ENCODE measurements at places on chromosomes 4 and X.

- DNase-seq = no peak
Measured at GRCh38 chrX:2228536-2228935, 272.2 kb downstream of the DHRSX start.

DNA sequence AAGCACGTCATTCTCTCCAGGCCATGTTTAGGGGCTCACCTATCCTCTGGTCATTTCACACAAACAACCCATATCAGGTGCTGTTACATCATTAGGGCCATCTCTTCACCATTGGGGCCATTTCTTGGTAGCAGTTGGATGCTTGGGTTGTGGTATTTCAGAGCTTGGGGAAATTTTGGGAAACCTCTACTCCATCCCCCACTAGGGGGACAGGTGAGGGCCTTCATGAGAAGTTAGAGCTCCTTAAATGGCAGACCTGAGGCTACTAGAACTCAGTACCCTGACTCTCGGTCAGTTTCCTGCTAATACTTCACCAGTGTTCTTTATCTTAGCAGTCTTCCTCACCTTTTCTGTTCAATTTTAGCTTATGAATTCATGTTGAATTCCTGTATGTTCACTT lies 50.2 kb downstream of the ZNF827 start:
- DNase-seq = no peak

GRCh38 chrX:119009071-119009470 lies 34.7 kb downstream of the LONRF3 start:
- no peak for DNase-seq

DNA sequence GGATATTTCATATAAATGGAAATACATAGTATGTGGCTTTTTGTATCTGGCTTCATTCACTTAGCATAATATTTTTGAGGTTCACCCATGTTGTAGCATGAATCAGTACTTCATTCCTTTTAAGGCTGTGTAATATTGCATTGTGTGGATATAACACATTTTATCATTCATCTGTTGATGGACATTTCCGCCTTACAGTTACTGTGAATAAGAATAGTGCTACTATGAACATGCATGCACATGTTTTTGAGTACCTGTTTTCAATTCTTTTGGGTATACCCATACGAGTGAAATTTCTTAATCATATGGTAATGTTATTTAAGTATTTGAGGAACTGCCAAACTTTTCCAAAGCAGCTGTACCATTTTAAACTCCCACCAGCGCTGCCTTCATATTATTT lies 539.6 kb upstream of the DIPK2B start:
- no peak for DNase-seq

- DNase-seq = no peak
Measured at GRCh38 chrX:153973127-153974002, 811 bp downstream of the TMEM187 start.

DNA sequence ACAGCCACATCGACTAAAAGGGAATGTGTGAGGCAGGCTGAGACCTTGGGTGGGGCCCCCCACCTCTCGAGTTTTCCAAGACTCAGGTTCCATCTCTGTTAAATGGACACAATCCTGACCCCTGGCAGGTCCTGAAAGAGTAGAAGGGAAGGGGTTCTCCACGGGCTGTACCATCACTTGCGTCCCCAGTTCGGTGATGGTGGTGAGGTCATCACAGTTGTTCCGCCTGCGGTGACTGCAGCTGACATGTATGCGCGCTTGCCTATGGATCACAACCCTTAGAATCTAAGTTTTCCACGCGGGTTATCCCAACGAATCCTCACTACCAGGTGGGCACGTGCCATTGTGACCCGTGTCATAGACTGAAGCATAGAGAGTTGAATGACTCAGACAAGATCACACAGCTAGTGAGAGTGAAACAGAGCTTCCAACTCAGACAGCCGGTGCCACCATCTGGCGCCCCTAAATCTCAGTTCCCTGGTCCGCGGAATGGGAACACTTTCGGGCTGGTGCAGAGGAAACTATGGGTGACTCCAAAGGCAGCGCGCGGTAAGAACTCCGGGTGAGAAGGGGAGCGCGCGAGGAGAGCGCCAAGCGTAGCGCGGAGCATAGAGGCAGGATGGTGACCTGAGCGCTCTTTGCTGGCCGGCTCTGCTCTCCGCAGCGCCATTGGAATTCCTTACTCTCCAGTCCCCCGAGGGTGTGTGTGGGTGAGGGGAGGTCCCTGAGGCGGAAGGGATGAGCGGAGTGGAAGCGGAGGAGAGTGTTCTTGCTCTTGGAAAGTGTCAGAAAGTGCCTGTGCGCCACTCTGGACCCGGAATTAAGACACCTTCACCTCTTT lies 10.5 kb downstream of the MSX1 start:
- no peak for DNase-seq

GRCh38 chrX:97074400-97074799 lies 190.7 kb downstream of the RPA4 start:
- DNase-seq = no peak

DNA sequence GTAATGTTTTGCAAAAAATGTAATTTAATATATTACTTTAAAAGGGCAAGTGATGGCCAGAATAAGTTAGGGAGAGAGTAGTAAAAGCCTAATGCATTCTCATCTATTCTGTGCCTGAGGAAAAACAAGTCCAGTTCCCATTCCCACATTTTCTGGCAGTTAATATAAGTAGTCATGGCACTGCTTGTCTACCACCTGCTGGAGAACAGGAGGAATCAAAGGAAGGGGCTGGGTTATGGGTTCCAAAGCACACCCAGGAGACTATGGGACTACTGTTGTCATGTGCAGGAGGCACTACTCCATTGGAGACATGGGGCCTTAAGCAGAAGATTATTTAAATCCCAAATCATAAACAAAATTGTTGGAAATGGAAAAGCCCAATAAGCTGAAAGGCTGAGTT lies 2618.6 kb downstream of the ARAP2 start:
- DNase-seq = no peak

DNA sequence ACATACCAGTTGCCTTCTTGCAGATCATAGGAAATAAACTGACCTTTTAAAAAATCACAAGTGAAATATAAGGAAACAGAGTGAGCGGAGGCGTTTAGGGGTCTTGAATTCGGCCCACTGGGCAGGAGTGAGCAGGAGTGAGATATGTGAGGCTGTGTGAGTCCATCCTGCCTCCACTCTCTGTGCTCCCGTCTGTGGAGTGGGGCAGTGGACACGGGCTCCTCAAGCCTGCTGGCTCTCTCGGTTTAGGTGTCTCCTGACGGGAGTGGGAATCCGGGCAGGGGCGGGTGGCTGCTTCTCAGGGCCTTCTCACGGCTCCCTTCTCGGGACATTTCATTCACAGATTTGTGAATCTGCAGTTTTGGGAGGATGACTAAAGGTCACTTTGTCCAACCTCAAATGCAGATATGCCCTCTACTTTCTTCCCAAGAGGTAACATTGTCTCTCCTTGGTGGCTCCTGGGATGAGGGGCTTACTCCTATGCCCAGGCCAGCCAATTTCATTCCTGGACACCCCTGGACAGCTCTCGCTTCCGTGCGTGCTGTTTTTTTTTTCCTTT lies 27.6 kb downstream of the CYTL1 start:
- no peak for DNase-seq

GRCh38 chr4:74435296-74435695 lies 9.6 kb upstream of the AREG start:
- no peak for DNase-seq

- DNase-seq = no peak
Measured at GRCh38 chr4:159829184-159829583, 726.3 kb downstream of the RAPGEF2 start.

- no peak for DNase-seq
Measured at GRCh38 chr4:83269256-83269655, 15.3 kb downstream of the COQ2 start.

- DNase-seq = no peak
Measured at GRCh38 chrX:39953879-39954278, 143.9 kb downstream of the BCOR start.

- DNase-seq = peak; percentile 24
Measured at GRCh38 chrX:100379388-100379986, 30.6 kb downstream of the PCDH19 start.

- DNase-seq = no peak
Measured at GRCh38 chrX:153488231-153488914, 6.4 kb upstream of the BGN start.

GRCh38 chr4:53541577-53542206 lies 49.6 kb downstream of the LNX1 start:
- DNase-seq = peak; percentile 42

DNA sequence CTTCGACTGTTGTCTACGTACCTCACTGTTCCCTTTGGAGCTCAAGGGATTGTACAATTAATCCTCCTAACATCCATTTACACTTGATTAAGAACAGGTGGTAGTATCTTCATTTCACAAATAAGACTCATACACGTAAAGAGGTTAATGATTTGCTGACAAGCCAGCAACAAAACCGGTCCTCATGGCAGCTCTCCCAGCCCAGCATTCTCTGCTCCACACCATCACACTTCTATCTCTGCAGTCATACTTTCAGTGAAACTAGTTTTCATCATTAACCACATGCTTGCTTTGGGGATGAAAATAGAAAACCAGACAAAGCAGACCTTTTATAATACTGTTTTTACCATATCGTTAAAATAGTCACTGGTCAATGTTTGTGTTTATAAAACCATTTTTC lies 28.7 kb upstream of the CASK start:
- no peak for DNase-seq

- DNase-seq = peak; percentile 53
Measured at GRCh38 chr4:2264481-2265041, 2.7 kb upstream of the MXD4 start.

DNA sequence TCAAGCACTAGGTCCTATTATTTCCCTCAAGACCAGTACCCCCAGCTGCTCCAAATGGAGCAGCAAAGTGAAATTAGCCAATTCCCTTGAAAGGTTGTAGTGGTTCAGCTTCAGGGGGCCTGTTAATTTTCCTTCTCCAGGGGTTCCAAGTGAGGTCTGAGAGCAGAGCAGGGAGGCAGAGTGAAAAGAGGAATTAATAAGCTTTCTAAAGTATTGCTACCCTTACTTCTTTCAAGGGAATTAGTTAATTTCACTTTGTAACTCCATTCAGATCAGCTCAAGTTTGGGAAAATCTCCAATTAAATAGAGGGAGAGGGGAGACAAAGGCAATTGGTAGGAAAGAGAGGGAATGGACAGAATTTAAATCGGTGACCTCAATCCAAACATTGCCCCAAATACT lies 78.7 kb upstream of the SLC7A11 start:
- DNase-seq = no peak

DNA sequence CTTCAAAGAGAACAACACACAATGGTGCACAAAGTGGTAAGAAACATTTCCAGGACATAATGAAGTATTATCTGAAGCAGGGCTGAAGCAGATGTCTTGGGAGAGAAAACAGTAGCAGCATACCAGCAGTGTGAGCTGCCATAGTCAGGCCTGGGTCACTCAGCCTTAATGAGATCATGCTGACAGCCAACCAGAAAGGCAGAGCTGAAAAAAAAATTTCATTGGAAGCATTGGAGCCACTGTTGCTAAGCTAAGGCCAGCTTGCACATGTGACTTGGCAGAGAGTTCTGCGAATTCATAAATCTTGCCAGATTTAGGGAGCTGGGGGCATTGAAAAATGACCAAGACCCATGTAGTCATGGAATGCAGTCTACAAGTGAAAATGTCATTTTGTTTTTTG lies 444.0 kb upstream of the PITX2 start:
- no peak for DNase-seq

- DNase-seq = peak; percentile 61
Measured at GRCh38 chrX:68084765-68085164, 348.5 kb downstream of the OPHN1 start.

- no peak for DNase-seq
Measured at GRCh38 chr4:8602686-8603430, 10.3 kb downstream of the CPZ start.

GRCh38 chrX:314781-315595 lies 3.6 kb downstream of the GTPBP6 start:
- DNase-seq = peak; percentile 28

All from left lung (tissue), 14 donors.